ENCODE measurements at places on chromosomes 13 and 19.

- no peak overlapping the region for H3K4me3 ChIP-seq
- H3K4me1 ChIP-seq = no peaks in the 10 kb centered on the region
- H3K27me3 ChIP-seq = no peaks in the 10 kb centered on the region
- DNase-seq = no peak
These were observed 17.3 kb downstream of the CKM start for GRCh38 chr19:45305421-45305820.

GRCh38 chr13:28753208-28753892, 34.6 kb upstream of the SLC46A3 start:
- no peak for DNase-seq
- H3K4me3 ChIP-seq = no peak overlapping the region
- H3K27me3 ChIP-seq = no peaks in the 10 kb centered on the region
- H3K4me1 ChIP-seq = no peaks in the 10 kb centered on the region

DNA sequence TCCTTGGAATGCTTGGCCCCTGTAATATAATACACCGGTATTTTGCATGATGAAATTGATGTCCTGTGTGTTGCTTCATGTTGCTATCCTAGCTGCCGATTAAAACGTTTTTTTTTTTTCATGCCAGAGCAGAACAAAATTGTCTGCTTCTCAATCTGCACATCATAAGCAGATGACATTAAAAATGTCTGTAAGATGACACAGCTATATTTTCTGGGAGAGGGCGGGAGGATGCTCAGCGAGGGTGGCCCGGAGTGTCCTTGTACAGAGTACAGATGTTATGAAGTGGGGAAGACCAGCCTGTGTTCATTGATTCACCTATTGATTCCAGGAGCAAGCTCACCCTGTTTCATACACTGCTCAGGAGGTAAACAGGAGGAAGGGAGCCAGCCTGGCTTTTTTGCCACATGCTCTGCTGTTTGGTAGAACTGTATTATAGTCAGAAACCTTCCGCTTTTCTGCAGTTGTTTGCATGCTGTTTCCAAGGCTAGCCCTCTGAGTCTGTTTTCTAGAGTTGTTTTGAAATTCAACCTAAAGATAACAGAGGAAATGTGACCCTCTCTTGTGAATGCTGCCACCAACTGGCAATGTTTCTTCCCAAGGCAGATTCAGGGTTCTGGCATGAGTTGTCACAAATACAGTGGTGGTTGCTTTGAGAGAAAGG, 4.7 kb upstream of the IRS2 start:
- H3K27ac ChIP-seq = no peak overlapping the region
- no peaks in the 10 kb centered on the region for H3K4me1 ChIP-seq
- no peaks in the 10 kb centered on the region for H3K27me3 ChIP-seq
- H3K4me3 ChIP-seq = no peak overlapping the region

DNA sequence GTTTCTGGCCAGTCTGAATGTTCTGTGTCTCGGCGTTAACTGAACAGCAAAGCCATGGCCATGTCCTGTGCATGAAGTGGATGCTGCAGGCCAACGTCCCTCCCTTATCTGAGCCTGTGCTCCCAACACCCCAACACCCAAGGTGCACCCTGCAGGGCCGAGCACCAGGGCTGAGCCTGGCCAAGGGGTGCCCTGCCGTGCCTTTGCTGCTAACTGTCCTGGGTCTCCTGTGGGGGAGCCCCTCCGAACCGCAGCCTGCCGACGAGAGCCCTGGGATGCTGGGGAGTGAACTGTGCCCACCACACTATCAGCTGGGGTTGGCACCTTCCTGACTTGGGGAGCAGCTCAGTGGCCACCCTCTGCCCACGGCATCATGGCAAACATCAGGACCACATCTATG, 17.6 kb downstream of the GPX4 start:
- H3K36me3 ChIP-seq = peaks cover 16% of the 10 kb centered on the region
- H3K4me3 ChIP-seq = no peak overlapping the region
- no peaks in the 10 kb centered on the region for H3K27me3 ChIP-seq
- no peaks in the 10 kb centered on the region for H3K4me1 ChIP-seq

DNA sequence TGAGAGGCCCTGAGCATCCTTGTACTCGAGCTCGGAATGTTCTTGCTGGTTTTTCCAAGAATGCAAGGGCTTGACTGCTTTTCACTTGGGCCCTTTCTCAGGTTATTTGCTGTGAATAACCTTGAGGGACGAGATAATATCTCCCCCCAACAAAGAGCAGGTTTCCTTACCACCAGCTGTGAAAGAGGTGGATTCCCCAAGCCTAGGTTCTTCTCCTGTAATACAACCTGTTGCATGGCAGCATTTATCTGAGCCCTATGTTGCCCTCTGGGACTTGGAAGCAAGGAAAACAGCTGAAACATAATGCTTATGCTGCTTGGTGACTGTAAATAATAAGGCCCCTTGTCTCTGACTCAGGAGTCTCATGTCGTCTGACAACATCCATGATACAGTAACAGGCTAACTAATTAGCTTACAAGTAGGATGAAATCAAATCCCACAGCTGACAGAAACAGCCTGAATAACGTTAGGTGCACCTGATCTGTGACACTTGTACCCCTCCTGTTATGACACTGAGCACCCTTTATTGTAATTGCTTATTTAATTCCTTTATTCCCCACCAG, 43.6 kb upstream of the RCBTB2 start:
- H3K27me3 ChIP-seq = no peaks in the 10 kb centered on the region
- H3K4me3 ChIP-seq = no peak overlapping the region
- peaks cover 6% of the 10 kb centered on the region for H3K4me1 ChIP-seq
- DNase-seq = no peak

DNA sequence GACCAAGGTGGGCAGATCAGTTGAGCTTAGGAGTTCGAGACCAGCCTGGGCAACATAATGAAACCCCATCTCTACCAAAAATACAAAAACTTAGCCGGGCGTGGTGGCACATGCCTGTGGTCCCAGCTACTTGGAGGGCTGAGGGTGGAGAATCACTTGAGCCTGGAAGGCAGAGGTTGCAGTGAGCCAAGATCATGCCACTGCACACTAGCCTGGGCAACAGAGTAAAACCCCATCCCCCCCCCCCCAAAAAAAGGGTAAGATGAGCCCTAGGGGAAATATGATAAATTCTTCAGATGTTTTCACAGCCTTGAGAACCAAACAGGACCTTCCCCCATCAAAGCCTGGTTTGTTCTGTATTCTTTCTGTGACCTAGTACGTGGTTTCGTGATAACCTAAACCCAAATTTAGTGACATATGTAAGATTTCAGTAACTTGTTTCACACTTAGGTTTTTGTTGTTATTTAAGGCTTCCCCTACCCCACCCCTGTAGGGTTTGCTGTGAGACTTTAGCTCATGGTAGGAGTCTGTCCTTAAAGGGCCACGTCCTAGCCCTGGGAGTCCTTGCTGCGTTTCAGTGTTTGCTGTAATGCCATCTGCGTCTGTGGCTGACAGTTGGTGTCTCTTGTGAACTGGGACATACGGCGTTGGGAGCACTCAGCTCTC, 49.6 kb downstream of the MYO9B start:
- peak; percentile 78 for DNase-seq
- H3K4me1 ChIP-seq = peaks cover 41% of the 10 kb centered on the region
- peak overlapping the region; percentile 71 for H3K4me3 ChIP-seq
- H3K27ac ChIP-seq = peak overlapping the region; percentile 95

DNA sequence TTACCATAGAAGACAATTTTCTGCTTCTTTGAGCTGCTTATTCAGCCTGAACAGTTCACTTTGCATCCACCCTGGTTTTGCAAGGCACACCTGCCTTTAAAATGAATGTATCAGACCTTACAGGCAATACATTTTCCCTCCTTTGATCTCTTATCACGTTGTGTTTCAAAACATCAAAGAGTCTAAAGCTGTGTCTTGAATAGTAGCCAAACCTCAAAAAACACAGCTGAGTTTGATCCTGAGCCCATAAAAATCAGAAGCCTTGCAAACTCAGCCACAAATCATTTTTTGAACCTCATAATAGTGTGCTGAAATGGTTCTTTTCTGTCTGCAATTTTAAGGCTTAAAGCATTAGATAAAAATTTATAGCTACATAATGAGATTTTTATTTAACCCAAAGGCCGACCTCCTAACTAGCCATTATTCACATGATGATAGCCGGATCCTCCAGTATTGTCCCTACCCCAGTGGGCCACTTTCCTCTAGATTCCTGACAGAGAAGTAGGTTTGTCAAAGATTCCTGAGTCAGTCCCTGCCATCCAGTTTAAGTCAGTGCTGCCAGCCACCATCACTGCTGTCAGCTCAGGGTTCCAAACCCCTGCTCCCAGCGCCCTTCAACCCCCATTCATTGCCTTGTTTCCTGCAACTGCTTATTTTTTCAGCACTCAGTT, 71.8 kb downstream of the CAB39L start:
- no peaks in the 10 kb centered on the region for H3K36me3 ChIP-seq
- DNase-seq = no peak
- peaks cover 6% of the 10 kb centered on the region for H3K4me1 ChIP-seq
- H3K27ac ChIP-seq = no peak overlapping the region

DNA sequence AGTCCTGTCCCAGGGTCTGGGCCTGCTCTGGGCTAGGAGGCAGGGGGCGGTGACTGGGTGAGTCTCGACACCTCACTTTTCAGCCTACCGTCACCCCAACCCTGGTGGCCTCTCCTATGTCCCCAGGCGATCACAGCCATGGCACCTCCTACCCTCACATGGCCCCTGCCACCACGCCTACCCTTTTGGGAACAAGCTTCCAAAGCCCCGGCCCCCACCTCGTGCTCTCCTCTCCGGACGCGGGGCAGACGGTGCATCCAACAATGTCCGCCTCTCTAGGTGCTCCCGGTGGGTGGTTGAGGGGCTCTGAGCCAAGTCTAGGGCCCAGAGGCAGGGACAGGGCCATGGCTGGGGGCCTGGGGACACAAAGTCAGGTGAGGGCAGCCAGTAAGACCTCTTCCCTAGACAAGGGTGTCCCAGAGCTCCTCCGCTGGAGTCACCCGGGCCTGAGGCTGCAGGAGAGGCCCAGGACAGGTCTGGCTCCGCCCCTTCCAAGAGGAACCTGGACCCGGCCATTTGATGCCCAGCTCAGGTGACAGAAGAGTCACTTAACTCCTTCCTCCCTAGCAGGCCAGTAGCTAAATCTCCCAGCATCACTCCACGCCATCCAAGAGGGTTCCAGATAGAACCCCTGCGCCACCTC, at the start of gene SYNE4:
SYNE4 (minus strand) TSS at position 478 of the 643 bp plus-strand sequence; CDS start at position 346, 132 bp downstream.
- H3K27me3 ChIP-seq = no peaks in the 10 kb centered on the region
- no peaks in the 10 kb centered on the region for H3K36me3 ChIP-seq
- no peak for DNase-seq
- H3K27ac ChIP-seq = peak within 1 kb of the TSS; percentile 38

Measured in naive thymus-derived CD4-positive, alpha-beta T cell (primary cell).